Sigmoid colon (tissue), 7 donors: ENCODE measurements at places on chromosomes 4 and X. TPM values are rescaled to one million over a fixed set of nuclear protein-coding genes. Genes with fewer than 3 reads are reported as not detected.

DNA sequence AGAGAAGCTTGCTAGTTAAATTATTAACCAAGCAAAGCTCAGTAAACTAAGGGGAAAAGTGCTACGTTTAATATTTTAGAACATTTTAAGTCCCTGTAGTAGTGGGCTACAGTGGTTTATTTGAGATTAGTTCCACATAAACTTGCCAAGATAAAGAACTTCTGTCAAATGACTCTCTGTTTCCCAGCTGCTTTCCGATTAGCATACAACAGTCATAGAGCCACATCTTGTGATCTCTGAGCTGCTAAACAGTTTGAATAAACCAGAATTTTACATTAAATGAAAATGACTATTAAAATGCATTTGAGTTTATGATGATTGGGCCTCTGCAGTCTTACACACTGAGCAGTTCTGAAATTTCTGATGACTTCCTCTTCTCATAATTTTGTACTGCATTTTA lies 568.5 kb downstream of the IQCM start:
- DNase-seq: no peak

- DNase-seq: no peak
Observed at GRCh38 chr4:69859140-69859685, 732 bp downstream of the SULT1E1 start.

- DNase-seq: no peak
Observed at GRCh38 chr4:119683518-119683917, 54.9 kb upstream of the PDE5A start.

GRCh38 chr4:17166954-17167353 lies 268.5 kb upstream of the LDB2 start:
- DNase-seq: no peak

TLR10 gene
- total RNA-seq: not detected

- DNase-seq: no peak
Observed at GRCh38 chr4:121551881-121552280, 144.9 kb downstream of the ANXA5 start.
